Stimulated activated CD8-positive, alpha-beta memory T cell treated with anti-CD3 and anti-CD28 coated beads, Interleukin-12 subunit alpha, Interleukin-12 subunit beta, amount 100 ng/mL, for 1 hour (primary cell): ENCODE measurements at places on chromosomes 7 and 10.

DNA sequence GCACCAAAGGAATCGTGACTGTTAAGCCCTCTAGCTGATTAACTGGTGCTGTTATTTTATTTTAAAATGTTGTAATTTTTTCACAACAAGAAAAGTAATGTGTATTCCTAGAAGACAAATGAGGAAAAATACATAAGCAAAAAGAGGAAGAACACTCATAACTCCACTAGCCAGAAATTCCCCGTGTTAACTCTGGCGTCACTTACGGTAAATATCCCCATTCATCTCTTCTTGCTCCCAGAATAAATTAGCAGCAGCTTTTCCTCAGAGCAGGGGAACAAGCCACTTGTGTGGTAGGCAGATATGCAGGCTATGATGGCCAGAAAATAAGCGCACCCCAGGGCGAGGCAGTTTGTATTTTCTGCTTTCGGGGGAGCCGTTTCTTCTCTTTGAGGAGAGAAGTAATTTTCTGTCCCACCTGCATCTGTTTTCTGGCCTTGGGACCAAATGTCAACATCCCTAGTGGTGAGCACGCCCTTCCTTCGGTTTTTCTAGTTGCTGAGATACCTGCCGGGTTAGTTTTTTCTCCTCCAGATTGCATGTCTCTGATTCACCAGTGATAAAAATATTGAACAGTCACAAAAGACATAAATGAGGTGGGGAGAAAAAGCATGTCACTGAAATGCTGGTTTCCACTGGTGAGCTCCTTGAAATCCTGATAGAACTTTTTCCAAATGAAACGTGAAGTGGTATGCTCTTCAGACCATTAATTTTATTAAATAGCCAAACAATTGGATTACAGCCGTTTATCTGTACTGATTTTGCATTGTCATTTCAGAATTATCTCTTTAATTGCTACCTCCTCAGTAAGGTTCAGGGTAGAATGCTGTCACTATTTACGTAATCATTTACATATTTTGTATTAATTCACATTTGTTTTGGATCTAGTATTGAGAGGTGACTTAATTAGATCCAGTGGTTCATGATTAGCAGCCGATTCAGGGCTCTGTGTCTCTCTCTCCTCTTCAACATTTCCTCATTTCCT lies 268.1 kb downstream of the CAMK1D start:
- DNase-seq, result no peak

DNA sequence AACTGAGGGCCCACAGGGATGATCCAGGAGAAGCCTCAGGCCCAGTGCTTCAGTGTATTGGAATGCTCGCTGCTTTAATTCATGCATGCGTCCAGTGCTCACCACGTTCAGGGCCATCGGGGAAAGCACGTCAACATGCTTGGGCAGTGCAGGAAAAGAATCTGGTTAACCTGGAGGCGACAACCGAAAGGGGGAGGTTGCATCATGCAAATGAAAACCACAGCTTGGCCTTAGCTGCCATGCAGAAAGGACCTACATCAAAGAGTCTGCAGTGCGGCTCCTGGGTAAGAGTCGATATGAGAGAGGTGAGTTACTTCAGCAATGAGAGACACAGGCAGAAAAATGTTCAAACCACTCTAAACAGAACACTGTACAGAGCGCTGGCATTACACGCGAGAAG lies 440.1 kb downstream of the KCNMA1 start:
- no peak for DNase-seq

DNA sequence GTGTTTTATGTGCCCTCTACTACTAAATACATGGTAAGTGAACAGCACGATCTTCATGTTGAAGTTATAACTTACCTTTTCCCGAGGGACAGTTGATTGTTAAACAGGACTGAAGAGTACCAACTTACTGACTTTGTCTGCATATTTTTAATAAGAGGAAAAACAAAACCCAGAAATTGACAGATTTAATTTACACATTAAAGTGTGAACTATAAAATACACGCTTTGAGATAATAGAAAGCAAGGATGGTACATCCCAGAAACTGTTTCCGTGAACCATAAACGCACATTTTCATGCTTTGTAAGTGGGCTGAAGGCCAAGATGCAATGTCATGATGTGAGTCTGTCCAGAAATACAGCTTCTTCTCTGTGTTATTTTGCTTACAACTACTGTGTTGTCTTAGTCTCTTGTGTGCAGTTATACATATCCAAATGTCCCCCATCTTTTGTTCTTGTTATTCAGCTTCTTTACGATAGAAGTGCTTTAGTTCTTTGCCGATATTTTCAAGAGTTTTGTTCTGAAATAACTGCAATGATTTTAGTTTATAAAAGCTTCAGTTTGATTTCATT lies 190.1 kb downstream of the MLLT10 start:
- DNase-seq, result no peak

GRCh38 chr10:127441350-127442219 lies 107.5 kb upstream of the NPS start:
- DNase-seq, result no peak

DNA sequence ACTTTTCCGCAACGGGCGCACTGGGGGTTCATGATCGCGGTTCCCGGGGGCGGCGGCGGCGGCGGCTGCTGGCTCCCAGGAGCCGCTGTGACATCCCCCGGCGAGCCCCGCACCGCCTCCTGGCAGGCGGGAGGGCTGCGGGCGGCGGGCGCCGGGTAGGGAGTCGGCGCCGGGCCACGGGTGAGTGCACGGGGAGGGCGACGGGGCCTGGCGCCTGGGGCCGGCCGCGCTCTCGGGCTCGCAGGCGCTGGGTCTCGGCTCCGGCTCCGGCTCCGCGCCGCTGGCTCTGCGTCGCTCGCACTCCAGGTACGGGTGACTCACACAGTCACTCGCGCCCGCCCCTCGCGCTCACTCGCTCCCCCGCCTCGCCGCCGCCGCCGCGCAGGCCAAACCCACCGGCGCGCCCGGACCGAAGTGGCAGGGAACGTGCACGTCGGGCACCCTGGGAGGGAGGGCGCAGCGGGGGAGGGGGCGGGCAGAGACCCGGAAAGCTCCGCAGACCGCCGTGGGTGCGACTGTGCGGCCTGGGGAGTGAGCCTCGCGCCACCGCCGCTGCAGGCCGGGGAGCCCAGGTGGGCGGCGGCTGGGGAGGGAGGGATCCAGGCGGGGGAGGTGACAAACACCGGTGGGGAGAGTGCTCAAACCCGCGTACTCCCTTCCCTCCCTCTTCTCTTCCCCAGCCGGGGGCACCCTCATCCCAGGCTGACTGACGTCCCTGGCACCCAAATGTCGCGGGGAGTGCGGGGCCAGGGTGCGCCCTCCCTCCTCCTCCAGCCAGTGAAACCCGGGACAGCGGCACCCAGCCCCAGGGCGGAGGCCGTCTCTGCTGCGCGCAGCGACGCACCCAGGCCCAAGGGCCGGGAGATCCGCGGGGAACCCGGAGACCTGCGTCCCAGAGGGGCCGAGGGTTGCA lies 276.9 kb upstream of the NEBL start:
- no peak for DNase-seq

DNA sequence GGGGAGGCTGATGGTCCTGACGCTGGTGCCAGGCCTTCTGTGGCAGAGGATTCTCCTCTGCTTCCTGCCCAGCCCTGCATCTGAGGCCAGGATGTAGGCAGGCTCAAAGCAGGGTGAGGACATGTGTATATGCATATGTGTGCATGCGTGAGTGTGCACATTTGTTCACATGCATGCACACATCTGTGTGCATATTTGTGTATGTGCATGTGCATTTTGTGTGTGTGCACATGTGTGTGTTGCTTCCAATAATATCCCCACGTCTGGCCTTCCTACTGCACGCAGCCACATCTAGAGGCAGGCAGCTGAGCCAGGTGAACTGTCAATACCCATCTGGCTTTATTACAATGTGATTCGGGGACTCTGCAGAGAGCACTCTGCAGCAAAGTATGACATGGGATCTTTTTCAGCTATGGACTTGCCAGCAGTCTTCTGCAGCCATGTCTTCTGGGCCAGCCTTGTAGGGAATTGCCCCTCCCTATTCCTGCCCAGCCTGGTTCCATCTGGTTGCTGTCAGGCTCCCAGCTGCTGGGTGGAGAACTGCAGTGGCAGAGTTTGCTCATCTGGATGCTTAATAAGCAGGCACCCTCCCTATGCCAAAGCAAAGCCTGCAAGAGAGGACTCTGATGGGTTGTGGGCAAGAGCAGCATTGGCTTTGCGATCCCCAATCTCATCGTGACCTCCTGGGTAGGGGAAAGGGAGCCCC lies 140.7 kb downstream of the PFKFB3 start:
- DNase-seq, result no peak

GRCh38 chr7:47962262-47962661 lies 14.0 kb upstream of the PKD1L1 start:
- DNase-seq, result no peak

DNA sequence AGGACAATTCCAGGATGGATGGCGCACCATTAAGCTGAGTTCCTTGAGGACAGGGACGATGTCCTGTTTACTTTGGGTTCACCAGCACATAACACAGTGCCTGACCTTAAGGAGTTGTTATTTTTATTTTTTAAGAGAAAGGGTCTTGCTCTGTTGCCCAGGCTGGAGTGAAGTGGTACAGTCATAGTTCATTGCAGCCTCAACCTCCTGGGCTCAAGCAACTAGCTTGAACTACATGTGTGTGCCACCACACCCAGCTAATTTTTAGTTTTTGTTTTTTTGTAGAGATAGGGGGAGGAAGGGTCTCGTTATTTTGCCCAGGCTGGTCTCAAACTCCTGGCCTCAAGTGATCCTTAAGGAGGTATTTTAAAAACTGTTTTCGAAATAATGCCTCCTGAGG lies 1.7 kb upstream of the CALU start:
- no peak for DNase-seq

GRCh38 chr10:18194634-18195033 lies 54.4 kb downstream of the CACNB2 start:
- no peak for DNase-seq

DNA sequence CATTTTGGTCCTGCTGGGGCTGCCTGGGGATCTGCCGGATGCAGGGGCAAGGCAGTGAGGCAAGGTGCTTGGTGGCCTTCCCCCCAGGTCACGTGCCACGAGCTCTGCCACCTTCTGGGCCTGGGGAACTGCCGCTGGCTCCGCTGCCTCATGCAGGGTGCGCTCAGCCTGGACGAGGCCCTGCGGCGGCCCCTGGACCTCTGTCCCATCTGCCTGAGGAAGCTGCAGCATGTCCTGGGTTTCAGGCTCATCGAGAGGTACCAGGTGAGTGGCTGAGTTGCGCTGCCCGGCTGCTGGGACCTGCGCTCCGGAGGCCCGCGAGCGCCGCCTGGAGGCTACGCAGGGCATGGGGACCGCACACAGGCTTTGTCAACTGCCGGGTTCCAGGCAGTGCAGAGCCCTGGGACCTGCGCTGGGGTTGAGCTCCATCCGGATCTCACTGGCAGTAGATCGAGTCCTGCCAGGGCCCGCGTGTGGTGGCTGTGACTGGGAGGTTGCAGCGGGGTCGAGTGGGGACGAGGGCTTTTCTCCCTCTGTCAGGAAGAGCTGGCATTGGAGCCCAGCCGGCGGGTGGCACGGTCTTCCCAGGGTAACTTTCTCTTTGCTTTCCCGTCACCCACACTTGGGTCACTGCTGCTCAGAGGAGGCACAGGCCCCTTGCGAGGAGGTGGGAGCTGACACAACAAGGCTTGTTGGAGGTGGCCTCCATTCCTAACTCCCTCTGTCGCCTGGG lies 21.7 kb downstream of the AMZ1 start:
- peak; percentile 58 for DNase-seq

DNA sequence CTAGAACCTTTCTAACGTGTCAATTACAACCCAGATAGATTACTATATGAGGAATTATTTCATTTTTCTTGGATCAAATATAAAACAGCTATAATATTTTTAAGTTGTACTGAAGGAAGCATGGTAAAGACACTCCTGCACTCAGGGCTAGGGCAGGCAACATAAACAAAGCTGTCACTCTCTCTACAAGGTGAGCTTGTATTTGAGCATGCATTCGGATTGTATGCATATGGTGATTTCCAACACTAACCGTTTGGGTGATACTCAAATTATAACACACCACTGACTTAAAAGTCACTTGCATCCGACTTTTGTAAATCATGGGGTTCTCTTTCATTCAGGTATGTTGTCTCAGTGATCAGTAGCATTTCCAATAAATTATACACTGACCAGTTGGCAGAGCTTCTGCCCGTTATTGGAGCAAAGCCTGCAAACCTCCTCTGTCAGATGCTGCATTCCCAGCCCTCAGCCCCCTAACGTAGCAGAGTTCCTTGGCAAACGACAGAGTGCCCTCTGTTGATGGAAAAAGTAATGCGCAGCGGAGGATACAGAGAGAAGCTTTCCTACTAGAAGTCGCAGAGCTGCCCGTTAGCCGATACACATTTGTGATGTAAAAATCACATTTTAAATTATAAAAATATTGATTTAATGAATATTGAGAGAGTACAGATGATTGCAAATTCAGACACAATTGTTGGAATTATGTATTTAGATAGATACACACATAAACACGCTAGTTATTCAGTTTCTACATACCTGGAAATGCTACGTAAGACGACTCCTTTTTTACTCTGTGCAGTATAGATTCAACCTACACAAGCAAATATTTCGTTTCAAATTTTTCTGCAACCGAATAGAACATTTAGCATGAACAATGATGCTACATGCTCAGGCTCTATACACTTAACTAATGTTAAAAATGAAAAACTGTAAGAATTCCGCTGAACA lies 173.9 kb upstream of the SP4 start:
- no peak for DNase-seq

- no peak for DNase-seq
Observed at GRCh38 chr7:142401951-142402350, 144.1 kb upstream of the PRSS58 start.

- no peak for DNase-seq
Observed at GRCh38 chr7:92590711-92591310, 621 bp upstream of the FAM133B start.

DNA sequence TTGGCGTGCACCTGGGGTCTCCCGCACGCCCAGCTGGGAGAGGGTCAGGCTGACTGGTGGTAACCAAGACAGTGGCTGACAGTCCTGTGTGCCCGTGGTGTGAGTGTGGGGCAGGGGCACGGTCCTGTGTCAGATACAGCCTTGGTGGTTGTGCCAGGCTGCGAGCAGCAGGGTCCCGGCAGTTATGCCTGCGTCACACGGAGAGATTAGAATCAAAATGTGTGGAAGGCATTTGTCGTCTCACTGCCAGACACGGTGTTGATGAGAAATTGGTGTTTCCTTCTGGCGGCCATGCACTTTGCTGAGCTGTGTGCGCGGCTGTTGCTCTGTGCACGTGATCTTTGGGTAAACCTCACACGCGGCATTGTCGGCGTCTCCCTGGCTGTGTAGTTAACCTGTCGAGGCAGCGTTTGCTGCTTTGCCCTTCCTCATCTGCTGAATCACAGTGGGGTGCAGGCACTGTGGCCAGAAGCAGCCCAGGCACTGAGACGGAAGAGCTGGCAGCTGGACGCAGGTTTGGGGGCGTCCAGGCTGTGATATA lies 87.7 kb downstream of the NKX6-2 start:
- no peak for DNase-seq
